ENCODE measurements at places on chromosomes 4 and X.
A peak's percentile ranks its signal among the peaks of the same experiment; 100 is the strongest.

- DNase-seq, result no peak
Observed at GRCh38 chr4:136793848-136794247, 738.4 kb downstream of the PCDH18 start.

- DNase-seq, result no peak
Observed at GRCh38 chr4:184250795-184251669, 33.4 kb upstream of the ENPP6 start.

DNA sequence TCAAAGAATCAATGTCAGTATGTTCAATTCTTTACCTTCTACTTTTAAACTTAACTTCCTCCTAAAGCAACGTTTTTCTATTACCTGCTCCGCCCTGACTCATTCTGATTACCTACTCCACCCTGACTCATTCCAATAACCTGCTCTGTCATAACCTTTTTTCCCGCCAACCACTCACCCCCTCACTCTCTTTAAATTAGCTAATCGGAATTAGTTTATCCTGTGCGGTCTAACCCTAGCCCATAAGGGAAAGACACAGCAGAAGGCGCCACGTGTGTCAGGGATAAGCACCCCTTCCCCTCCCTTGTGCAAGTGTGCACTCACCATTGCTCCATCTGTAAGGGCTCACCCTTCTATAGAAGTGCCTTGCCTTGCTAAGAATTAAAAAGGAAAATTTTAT lies 64.4 kb downstream of the EIF4E start:
- DNase-seq, result no peak

- no peak for DNase-seq
Observed at GRCh38 chrX:45804276-45804675, 603.6 kb upstream of the DIPK2B start.

GRCh38 chrX:132094164-132094563 lies 33.7 kb downstream of the FRMD7 start:
- no peak for DNase-seq

DNA sequence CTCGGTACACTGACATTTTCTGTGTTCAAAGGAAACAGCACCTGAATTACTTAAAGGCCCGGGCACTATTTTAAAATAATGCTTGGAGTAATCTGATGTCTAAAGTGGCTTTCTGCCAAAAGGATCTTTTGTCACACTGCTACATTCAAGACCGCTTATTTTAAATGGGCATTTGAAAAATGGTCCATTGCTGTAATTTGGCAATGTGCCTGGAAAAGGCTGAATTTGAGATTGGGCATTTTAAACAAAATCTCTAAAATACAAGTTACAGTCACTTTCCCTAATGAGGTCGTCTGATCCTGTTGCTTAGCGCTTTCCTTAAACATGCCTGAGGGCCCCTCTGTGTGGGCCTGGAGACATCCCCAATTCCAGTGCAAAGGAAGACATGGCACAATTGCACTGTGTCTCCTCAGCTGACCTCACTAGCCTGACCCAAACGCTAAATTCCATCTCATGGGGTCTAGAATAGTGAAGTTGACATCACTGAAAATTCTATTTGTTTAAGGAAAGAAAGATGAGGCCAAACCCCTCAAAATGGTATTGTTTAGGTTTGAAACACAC lies 214.2 kb downstream of the GPC3 start:
- DNase-seq, result no peak

DNA sequence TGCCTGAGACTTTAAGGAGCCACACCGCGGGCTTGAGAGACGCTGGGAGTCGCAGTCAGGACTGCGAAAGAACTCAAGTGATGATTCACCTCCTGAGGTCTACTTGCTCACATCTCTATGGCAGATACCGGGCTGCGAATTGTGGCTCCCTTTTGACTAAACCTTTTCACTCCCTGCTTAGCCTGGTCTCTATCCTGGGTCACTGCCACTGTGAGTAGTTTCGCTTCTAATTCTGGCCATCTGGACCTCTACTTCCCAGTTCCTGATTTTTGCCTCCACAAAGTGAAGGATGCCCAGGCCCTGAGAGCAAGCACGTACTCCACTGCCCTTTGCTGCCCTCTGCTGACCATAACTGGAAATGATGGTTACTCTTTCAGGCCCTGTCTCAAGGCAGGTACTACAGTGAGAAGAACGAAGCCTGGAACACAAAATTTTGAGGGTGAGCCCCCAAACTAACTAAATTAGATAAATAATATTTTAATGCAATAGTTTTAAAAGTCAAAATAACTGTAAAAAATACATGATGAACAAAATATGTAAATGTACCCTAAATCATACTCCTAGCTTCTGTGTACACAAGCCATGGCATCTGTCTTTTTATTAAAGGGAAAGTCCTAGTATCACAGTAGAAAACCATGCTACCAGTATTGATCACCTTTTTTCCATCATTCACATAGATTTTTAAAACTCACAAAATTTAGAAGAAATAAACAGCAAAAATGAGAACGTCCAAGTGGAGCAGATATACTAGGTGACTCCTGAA lies 16.7 kb downstream of the MAD2L1 start:
- DNase-seq, result peak; percentile 84

DNA sequence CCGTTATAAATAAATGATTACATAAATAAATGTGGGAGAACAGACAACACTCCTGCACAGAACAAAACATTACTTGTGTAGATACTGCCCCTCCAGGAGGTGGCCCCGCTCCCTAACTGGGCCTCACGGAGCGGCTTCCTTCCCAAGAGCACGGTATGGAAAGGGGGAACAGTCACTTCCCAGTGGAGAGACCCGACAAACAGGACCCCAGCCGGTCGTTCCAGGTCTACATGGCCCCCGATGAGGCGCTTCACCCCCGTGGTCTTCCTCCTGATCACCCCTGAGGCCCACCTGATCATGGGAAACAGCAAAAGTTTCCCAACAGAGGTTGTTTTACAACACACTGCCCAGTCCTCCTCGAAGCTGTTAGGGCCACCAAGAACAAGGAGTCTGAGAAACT lies 6.6 kb upstream of the SLC6A8 start:
- DNase-seq, result peak; percentile 62

DNA sequence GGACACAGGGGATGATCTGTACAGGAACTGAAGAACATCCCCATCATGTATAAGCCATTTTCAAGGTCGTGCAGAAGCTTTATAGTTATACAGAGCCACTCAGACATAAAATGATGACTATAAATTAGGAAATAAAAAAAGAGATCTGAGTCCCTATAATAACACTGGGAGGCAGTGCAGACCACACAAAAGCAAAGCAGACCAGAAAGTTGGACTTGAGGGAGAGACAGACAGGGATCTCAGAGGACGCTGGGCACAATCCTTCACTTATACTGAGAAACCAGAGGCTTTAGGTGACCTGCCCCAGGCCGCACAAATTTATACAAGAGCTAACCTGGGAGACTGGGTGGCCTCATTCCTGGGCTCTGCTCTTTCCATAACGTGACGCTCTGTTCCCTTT lies 70.5 kb downstream of the HADH start:
- no peak for DNase-seq

DNA sequence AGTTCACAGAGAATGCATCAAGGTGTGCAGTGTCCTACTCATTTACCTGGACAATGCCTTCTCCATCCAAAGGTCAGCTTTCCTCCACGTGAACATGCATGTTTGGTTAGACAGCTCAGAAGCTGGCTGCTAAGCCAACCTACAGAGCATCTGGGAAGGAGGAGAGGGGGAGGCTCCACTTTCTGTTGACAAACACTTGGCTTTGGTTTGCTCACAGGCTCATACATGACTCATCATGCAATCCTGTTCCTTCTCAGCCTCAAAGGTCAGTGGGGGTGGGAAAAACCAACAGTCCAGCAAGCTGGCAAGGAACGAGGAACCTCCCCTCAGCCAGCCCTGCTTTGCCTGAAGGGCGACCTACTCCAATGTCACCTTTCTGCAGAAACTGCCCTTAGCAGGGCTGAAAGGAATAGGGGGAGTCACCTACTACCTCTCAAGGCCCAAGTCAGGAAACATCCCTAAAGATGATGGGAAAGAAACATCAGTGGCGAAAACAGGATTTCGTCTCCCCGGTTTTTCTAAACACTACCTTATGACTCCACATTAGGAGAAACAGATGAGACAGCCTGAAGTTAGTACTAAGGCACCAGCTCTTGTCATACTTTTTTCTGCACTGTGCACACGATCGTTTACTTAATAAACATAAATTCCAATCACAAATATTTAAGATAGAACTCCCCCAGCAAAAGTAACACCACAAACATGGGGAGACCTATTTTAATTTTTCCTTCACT lies 37.9 kb downstream of the RELL1 start:
- peak; percentile 85 for DNase-seq

DNA sequence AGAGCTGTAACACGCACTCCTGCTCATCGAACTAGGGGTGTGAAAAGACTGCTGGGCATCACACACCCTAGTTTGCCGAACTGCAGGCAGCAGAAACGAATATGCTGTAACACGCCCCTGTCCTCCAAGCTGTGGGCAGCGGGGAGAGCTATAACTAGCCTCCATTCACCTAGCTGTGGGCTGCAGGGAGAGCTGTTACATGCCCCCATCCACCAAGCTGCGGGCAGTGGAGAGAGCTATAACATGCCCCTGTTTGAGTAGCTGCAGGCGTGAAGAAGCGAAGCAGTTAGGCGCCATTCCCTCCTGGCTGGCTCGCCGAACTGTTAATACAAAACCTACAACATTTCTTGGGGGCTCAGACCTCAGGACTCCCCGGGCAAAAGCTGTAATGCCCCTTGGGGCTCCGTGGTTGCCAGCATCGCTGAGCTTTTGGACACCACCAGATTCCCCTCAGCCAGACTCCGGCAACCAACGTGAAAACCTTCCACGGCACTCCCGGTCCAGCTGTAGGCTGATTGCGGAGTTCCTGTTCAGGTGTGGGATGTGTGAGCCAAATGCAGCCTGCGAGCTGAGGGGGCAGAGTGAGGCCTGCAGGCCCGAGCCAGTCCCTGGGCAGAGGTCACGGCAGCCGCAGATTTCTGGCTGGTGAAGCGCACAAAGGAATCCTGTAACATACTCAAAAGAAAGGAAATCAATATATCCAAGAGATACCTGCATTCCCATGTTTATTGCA lies 41.1 kb upstream of the ANKRD17 start:
- DNase-seq, result no peak

GRCh38 chr4:38734911-38735310 lies 47.9 kb downstream of the TLR10 start:
- DNase-seq, result no peak

DNA sequence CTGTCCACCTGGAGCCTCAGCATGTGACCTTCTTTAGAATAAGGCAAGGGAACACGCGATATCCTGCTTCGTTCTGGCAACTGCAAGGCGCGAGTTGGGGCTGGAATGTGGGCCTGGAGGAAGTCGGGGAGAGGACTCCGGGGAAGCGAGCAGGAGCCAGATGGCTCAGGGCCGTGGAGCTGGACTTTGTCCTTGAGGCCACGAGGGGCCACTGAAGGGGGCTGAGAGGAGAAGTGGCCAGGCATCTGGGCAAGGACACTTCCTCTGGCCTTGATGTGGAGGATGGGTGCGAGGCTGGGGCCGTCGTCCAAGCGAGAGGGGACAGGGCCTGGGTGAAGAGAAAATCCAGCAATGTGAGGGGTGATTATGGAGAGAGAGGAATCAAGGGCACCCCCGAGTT lies 12.2 kb upstream of the DUSP9 start:
- peak; percentile 73 for DNase-seq

DNA sequence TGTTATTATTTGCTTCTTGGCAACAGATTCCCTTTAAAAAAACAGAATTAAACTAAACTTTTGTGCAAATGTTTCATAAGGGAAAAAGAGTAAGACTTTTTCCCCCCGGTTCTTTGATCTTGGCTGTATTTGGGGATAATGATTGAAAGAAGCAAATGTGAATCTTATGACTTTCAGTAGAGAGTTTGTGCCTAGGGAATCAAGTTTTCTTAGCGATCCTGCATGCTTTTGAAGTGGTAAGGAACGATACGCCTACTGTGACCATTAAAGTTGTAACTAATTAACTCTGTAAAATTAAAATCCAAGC lies 9.0 kb downstream of the ATP10D start:
- no peak for DNase-seq

- DNase-seq, result peak; percentile 86
Observed at GRCh38 chrX:103628386-103629317, at the start of gene TCEAL1. Gene TCEAL1 (plus strand): TSS chrX:103628975. CDS start chrX:103629917, 942 bp downstream.

- DNase-seq, result no peak
Observed at GRCh38 chr4:81491943-81492342, 20.2 kb upstream of the RASGEF1B start.

DNA sequence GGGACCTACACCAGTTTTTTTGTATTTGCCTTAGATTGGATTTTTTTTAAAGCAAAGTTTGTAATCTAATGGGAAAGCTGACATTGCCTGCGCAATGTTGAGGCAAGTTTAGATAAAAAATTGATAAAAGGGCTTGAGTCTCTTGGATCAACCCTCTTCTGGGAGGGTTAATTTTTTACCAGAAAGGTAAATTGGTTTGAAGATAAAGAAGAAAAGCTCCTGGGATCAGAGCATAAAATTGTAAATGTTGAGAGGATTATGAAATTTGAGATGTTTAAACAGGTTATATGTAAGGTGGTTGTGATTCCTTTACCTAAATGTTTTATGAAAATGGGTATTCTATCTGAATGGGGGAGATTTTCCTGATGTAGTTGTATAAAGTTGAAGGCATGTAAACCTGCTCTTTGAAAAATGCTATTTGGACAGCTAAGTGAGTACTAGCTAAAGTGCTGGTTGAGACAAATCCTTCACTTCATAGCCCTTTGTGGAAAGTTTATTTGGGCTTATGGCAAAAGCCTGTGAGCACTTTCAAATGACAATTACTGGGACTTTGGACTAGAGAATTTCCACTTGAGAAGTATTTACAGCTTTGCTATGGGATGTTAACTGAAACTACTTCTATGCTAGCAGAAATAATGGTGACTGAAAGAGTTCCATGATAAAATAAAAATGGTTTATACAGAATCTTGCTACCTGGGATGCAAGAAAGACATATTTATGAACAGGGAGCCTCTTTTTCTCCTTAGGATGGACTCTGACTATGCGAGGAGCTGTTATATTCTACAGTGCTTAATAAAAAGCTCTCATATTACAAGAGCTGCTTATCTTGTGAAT lies 56.2 kb downstream of the UGT2B10 start:
- DNase-seq, result no peak

GRCh38 chrX:120315776-120316175 lies 4.5 kb upstream of the TMEM255A start:
- no peak for DNase-seq

All from posterior vena cava (tissue), 2 donors.